ENCODE measurements at places on chromosomes 16 and 17.

- H3K4me3 ChIP-seq = no peak overlapping the region
- H3K27ac ChIP-seq = no peak overlapping the region
- no peaks in the 10 kb centered on the region for H3K4me1 ChIP-seq
- H3K36me3 ChIP-seq = peaks cover 27% of the 10 kb centered on the region
These were observed 78.5 kb downstream of the ZZEF1 start for GRCh38 chr17:4064366-4064765.

DNA sequence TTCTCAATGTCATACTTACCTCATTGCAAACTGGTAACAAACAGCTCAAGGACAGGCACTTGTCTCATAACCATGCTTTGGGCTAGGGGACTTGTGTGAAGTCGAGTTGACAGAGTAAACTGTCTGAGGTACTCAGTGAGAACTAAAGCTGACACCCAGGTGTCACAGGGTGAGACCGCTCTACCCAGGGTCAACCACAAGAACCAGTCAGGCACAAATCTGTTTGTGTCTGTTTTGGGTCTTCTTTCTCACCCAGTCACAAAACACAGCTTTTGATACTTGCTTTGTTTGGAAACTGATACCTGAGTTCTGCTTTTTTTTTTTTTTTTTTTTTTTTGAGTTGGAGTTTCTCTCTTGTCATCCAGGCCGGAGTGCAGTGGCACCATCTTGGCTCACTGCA lies 161.1 kb downstream of the STX8 start:
- no peaks in the 10 kb centered on the region for H3K27me3 ChIP-seq
- no peaks in the 10 kb centered on the region for H3K36me3 ChIP-seq
- H3K4me1 ChIP-seq = peaks cover 6% of the 10 kb centered on the region

DNA sequence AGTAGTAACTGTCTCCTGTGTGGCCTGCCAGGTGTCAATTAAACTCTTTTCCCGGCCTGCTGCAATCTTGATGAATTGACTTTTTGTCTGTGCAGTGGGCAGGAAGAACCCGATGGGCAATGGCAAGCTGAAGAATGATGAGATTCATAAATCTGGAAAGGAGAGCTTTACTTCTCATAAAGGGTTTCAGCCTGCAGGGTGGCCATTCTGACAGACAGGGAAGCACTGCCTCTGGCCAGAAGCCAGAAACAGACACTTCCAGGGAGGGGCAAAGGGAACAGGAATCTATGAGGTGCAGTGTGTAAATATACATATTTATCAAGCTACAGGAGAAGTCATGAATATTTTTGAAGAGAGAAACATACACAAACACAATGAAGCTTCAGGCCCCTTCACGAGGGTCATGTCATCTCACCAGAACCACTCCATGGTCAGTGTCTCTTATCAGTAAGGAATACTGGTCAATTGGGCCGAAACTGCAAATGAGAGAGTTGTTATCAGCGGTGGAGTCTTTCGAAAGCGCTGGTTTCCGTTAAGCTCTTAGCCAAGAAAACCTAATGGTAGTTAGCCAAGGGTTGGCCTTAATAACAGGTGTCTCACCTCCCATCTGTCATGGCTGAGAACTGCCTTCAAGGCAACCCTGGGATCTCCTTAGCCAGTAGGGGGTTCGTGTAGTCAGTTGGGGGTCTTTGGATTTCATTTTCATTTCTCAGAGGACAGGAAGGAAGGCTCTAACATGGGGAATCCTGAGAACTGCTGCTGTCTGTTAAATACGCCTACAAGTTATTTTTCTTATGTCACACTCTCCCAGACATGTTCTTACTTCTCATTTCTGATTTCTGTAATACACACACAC lies 1.2 kb upstream of the NARF start:
- DNase-seq = no peak
- no peaks in the 10 kb centered on the region for H3K27me3 ChIP-seq
- peaks cover 22% of the 10 kb centered on the region for H3K36me3 ChIP-seq
- H3K27ac ChIP-seq = peak overlapping the region; percentile 100
- peaks cover 8% of the 10 kb centered on the region for H3K4me1 ChIP-seq

GRCh38 chr17:55056526-55056925 lies 88.0 kb downstream of the STXBP4 start:
- peak; percentile 82 for DNase-seq
- H3K27me3 ChIP-seq = no peaks in the 10 kb centered on the region
- no peak overlapping the region for H3K4me3 ChIP-seq
- peak overlapping the region; percentile 47 for H3K27ac ChIP-seq
- peaks cover 41% of the 10 kb centered on the region for H3K4me1 ChIP-seq

GRCh38 chr17:19996502-19996901 lies 12.7 kb upstream of the SPECC1 start:
- DNase-seq = no peak
- H3K36me3 ChIP-seq = no peaks in the 10 kb centered on the region
- no peaks in the 10 kb centered on the region for H3K4me1 ChIP-seq
- H3K27me3 ChIP-seq = no peaks in the 10 kb centered on the region

- H3K4me3 ChIP-seq = no peak overlapping the region
- H3K27ac ChIP-seq = no peak overlapping the region
- peak; percentile 45 for DNase-seq
- no peaks in the 10 kb centered on the region for H3K36me3 ChIP-seq
- H3K27me3 ChIP-seq = peaks cover 11% of the 10 kb centered on the region
These were observed 1046.6 kb downstream of the CDH8 start for GRCh38 chr16:60989592-60989991.

- no peak overlapping the region for H3K27ac ChIP-seq
- H3K27me3 ChIP-seq = no peaks in the 10 kb centered on the region
- H3K36me3 ChIP-seq = no peaks in the 10 kb centered on the region
- peak; percentile 37 for DNase-seq
These were observed 227.6 kb downstream of the UTP18 start for GRCh38 chr17:51487947-51488346.

DNA sequence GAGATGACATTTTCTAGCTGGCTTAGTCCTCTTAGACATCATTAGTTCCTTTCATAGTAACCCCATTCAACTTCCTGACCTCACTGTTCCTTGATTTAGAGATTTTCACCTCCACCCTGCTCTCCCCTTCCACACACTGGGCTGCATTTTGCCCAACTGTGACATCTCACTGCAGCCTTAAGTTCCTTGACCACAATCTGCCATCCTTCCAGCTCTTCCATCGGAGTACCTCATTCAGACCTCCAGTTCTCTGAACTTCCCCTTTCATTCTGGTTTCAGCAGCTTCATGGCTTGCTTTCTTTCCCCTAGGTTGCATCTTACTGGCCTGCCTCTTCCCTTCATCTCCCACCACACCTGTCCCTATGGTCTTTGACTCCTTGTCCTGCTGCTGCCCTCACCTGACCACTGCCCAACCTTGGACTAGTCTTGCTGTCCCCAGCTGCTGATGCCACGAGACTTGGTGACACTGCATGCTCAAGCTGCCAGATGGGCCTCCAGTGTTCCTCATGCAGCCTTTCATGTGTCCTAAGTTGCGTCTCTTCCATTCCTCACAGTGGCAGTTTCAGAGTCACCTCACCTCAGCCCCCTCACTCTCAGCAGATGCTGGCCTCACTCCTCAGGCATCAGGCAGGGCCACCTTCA lies 40.8 kb downstream of the NUP88 start:
- peaks cover 11% of the 10 kb centered on the region for H3K4me1 ChIP-seq
- H3K27me3 ChIP-seq = no peaks in the 10 kb centered on the region
- H3K36me3 ChIP-seq = peaks cover 69% of the 10 kb centered on the region
- no peak overlapping the region for H3K27ac ChIP-seq

GRCh38 chr16:84810518-84811273 lies 9.1 kb upstream of the CRISPLD2 start:
- H3K27ac ChIP-seq = no peak overlapping the region
- no peak overlapping the region for H3K4me3 ChIP-seq
- peaks cover 10% of the 10 kb centered on the region for H3K27me3 ChIP-seq
- H3K36me3 ChIP-seq = no peaks in the 10 kb centered on the region
- no peak for DNase-seq

DNA sequence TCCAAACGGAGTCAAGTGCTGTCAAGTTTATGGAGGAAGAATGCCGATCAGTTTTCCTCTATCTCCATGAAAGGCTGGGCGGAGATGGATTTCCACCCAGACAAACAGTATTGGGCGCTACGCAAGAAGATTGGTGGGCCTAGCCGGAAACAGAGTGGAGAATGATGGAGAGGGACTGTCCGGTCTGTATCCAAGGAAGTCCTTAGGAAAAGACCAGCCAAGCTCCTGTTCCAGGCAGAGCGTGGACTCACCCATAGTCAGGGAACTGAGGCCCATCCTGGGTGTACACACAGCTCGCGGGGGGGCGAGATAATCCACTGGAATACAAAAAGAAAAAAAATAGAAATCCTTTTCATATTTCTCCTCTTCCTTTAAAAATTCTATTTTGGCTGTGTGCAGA lies 1.5 kb upstream of the ABCC12 start:
- H3K27me3 ChIP-seq = no peaks in the 10 kb centered on the region
- no peak for DNase-seq
- no peaks in the 10 kb centered on the region for H3K4me1 ChIP-seq
- H3K36me3 ChIP-seq = no peaks in the 10 kb centered on the region

GRCh38 chr17:9140550-9141424 lies 119.5 kb downstream of the NTN1 start:
- peak; percentile 7 for DNase-seq
- H3K4me3 ChIP-seq = no peak overlapping the region
- H3K36me3 ChIP-seq = no peaks in the 10 kb centered on the region
- no peaks in the 10 kb centered on the region for H3K27me3 ChIP-seq

Measured in A673 (cell line).